Stimulated activated CD4-positive, alpha-beta T cell treated with anti-CD3 and anti-CD28 coated beads, Interleukin-1b, Interleukin-23, amount 100 ng/mL, for 1 hour (primary cell): ENCODE measurements at places on chromosomes 11 and 22.

DNA sequence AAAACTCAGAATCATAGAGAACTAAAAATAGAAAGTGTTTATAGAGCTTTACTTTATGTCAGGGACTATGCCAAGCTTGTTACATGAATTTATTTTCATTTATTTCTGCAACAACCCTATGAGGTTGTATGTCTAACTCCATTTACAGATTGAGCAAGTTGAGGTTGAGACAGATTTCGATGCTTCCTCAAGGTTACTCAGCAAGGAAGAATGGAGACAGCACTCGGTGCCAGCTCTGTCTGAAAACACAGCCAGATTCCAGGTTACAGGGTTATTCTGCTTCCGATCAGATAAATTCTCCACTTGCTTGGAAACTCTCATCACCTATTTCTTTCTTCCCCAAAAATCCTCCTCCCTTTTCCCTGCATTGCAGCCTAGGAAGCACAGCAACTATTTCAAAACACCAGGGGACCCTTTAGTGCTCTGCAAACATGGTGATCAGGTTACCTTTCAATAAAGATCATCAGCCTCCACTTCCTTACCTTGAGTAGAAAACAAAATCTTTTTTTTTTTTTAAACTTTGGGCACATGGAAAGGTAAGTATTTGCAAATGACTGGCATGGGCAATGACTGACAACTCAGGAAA, 7.0 kb downstream of the MMP3 start:
- DNase-seq, result no peak

DNA sequence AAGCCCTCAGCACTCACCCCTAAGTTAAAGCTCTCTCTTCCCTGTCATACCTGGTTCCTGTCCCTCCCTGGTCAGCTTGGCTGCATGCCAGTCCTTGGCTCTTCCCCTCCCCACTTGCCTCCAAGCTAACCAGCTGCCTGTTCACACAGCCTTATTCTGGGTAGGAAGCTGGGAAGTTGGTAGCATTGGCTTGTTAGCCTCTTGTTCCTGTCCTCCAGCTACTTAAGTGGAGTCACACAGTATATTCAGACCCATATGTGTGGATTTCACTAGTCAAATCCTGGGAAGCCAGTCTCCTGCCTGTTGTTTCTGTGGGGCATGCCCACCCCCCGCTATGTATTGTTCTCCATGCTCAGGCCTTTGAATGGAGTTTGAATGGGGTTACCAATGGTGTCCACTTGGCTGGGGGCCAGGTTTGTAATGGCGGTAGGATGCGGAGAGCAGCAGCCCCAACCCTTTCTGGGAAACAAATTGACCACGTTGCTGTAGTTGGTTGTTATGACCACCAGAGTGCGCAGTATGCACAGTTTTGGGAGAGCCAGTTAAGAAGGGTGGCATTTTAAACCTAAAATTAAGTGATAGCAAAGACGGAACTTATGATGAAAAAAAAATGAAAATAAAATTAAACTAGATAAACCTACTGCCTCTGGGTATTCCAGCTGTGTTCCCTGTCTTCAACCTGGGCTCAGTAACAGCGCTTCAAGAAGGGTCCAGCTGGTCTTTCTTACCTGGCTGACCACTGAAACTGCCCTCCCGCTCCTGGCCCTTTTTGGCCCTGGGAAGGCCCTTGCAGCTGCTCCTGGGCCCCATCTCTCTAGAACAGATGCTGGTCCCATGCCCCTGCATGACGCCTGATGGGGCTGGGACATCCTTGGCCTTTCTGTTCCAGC, 10.7 kb upstream of the RPS3 start:
- peak; percentile 29 for DNase-seq

- DNase-seq, result no peak
Measured at GRCh38 chr11:118911113-118911879, 14.4 kb downstream of the BCL9L start.

GRCh38 chr11:132631989-132632388, 900.3 kb downstream of the OPCML start:
- no peak for DNase-seq

GRCh38 chr11:29482510-29482909, 534.3 kb downstream of the KCNA4 start:
- DNase-seq, result no peak

DNA sequence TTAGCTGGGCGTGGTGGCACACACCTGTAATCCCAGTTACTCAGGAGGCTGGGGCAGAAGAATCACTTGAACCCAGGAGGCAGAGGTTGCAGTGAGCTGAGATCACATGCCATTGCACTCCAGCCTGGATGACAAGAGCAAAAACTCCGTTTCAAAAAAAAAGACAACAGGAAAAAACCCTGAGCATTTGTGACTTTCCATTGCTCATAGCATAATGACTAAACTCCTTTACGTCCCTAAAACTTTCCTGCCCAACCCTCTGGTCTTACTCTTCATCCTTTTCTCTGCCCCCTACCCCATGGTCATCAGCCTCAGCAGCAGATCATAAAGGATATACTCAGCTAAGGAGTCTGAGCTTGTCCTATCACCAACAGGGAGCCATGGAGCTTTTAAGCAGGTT, 6.8 kb upstream of the LDLRAD3 start:
- DNase-seq, result no peak

DNA sequence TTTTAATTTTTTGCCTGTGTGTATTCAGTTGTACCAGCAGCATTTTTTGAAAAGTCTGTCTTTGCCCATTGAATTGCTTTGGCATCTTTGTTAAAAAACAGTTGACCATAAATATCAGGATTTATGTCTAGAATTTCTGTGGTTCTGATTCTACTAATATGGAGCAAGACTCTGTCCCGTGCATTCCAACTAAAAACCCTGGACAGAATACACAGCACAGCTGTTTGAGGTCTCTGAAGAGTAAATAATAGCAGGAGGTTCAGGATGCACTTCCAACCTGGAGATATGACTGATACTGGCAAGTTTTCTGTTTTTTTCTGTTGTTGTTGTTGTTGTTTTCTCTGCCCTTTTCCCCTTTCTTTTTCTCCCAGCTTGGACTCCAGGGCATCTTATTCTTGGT, 141.9 kb downstream of the TMEM135 start:
- DNase-seq, result no peak

DNA sequence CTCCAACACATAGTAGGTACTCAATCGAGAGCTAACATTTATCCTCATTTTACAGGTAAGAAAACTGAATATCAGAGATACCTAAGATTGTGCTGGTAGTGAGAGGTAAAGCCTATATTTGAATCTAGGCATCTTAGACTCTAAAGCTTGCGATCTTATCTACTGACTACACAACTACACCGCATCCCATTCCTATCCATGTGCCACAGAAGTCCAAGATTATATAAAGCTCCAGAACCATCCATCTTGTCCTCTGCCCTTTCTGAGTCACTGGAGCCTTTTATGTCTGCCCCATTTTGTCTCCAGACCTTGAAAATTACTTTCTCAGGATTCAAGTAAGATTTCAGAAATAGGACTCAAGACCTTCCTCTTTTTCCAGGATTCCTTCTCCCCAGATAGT, 84.4 kb downstream of the OR5AK2 start:
- no peak for DNase-seq

DNA sequence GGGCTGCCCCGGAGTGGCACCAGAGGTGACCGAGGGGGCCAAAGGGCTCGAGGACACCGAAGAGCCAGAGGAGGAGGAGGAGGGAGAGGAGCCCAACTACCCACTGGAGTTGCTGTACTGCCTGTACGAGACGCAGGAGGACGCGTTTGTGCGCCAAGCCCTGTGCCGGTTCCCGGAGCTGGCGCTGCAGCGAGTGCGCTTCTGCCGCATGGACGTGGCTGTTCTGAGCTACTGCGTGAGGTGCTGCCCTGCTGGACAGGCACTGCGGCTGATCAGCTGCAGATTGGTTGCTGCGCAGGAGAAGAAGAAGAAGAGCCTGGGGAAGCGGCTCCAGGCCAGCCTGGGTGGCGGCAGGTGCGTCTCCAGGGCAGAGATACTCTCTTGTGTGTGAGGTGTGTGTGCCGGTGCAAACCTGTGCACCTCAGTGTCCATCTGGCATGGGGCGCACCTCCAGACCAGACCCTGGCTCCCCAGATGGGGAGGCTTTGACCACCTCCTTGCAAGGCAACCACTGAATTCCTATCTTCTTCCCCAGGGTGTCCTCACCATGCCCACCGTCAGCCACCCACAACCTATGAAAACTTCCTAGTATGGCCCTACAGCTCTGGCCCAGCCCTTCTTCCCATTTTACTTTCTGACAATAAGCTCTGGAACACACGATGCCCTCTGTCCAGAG, 3.4 kb downstream of the NLRP6 start:
- no peak for DNase-seq

DNA sequence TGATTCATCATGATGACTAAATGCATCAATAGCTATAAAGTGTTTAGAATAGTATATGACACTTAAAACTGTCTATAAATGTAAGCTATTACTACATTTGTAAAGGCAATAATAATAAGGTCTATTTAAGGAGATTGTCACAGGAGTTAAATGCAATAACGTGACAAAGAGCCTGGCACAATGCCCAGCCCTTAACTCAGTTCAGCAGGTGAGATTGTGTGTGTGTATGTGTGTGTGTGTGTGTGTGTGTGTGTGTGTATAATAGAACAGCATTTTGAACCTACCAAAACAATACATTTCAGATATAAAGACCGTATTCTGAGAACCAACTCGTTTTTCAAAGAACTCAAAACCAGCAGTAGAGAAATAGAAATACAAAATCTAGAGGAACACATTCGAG, 177.5 kb downstream of the MYO18B start:
- DNase-seq, result no peak

DNA sequence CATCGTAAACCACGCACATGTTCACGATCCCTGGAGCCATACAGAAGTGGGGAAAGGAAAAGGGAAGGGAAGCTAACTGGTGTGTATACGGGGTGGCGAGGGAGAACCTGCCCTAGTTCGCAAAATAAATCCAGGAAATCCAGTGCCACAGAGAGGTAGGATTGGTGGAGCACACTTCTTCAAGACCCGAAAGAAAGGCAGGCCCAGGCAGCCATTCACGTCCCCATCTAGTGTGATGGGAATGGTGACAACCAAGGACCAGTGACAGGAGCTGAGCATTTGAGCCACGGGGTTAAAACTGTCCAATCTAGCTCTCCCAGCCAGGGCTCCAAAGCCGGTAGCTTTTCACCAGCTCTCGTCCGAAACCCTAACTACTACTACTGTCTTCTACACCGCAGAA, 53.7 kb downstream of the IGSF9B start:
- no peak for DNase-seq

DNA sequence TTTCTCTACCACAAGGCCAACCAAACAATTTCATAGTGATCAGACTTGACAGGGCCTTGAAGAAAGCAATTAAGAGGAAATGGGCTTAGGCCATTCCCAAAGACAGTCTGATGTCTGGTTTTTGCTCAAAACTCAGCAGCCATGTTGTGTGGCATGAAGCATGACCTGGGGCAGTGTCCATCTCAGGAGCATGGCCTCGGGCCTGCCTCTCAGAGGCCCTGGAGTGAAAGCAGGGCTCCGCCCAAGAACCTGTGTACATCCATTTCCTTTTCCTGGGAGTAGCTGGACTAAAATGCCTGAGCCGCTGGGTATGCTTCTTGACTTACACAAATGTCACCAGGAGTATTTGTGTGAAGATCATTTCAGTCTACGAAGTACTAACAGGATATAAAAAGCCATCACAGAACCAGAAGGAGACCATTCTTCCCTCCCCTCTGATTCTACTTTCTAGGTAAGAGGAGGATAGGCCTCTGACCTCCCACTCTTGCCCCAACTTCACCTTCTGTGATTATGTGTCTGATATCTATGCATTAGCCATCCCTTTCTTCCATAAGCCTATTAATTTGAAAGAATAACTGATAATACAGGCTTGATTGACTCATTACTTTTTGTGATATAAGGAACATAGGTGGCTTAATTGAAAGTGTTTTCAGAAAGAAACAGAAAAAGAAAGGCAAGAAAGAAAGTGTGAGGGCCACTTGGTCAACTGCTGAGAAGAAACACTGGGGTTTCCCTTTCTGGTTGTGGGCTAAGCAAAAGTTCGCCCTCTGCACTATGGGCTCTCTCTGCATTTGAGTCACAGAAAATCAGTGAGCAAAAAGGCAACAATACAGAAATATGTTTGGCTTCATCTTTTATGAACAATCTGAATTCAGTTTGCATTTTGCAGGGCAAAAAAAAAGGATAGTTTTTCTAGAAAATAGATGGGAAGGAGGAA, 188.6 kb upstream of the MTMR2 start:
- no peak for DNase-seq

DNA sequence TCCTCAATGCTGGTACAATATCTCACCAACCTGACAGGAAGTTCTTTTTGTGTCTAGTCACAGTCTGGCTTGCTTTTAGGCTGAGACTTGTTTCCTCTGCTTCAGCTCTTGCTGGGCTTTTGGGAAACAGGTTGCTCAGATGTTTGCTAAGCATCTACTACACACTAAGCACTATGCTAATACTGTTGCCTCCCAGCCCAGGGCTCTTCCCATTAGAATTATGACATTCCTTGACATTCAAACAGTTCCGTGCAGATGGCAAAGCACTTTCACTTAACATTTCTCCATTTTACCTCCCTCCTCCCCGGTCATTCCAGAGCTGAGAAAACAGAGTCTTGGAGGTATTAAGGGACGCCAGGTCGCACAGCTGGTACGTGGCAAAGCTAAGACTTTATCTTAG, 200.7 kb upstream of the TBCEL start:
- DNase-seq, result no peak

DNA sequence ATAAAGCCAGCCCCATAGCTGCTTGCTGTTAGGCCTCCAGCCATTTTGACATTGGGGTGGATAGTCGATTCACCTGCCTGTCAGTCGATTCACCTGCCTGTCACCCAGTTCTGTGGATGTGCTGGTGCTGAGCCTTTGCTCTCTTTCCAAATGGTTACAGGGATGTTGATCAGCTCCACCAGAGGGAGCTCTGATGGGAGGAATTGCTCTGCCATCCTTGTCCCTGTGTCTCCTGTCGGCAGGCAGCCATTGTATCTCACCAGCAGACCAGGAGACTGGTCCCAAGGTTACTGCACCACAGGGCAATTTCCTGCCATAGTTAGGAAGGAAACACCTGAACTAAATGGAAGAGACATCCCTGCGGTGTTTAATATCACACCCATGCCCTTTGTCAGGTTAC, 6.1 kb downstream of the MPEG1 start:
- no peak for DNase-seq

GRCh38 chr22:50542416-50542927, 3.2 kb upstream of the KLHDC7B start:
- no peak for DNase-seq

DNA sequence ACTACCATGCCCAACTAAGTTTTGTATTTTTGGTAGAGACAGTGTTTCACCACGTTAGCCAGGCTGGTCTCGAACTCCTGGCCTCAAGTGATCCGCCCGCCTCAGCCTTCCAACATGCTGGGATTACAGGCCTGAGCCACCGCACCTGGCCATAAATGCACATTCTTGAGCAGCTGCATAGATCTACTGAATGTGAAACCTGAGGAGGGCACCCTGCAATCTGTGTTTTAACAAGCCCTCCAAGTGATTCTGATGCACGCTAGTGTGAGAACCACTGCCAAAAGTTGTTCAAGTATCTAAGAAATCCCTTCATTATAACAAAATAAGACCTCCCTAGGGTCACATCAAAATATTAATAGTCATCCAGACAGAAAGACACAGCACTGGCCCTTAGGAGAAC, 89.3 kb downstream of the RDX start:
- no peak for DNase-seq
